ENCODE measurements at places on chromosomes 1 and 21.

DNA sequence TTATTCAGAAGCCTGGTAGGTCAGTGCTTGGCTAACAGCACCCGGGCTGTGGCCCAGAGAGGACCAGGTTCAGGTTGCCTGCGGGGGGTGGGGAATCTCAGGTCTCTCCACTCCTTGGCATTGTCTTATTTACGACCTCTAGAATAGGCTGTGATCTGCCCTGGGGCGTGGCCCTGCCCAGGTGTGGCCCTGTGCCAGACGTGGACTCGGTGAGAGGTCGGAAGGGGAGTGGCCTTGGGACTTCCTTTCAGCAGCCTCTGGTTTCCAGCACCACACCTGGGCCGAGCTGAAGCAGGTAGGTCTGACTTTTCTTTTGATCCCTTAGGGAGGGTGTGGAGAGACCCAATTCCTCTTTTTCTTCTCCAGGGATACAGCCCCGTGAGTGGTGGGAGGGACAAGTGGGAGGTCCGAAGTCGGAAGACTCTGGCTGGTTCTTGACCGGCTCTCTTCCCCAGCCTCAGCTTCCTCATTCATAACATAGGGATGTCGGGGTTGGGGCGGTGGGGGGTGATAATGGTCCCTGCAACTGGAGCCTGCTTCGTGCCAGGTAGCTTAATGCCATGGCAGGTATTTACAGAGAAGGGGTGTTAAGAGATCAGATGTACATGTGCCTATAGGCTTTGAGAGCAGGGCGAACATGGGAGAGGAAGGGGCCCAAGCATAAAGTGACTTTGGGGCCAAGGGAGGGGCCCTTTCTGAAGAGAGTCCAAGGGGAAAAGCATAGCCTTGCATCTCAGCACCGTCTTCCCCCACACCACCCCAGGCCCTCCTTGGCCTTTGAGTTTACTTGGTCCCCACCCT, 16.5 kb downstream of the ACOT11 start:
- ATAC-seq: no peak

DNA sequence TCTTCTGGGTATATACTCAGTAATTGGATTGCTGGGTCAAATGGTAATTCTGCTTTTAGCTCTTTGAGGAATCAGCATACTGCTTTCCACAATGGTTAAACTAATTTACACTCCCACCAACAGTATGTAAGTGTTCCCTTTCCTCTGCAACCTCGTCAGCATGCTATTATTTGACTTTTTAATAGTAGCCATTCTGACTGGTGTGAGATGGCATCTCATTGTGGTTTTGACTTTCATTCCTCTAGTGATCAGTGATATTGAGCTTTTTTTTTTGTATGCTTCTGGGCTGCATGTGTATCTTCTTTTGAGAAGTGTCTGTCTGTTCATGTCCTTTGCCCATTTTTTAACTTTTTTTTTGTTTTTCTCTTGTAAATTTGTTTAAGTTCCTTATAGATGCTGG, 279.4 kb downstream of the PTGER3 start:
- no peak for ATAC-seq

DNA sequence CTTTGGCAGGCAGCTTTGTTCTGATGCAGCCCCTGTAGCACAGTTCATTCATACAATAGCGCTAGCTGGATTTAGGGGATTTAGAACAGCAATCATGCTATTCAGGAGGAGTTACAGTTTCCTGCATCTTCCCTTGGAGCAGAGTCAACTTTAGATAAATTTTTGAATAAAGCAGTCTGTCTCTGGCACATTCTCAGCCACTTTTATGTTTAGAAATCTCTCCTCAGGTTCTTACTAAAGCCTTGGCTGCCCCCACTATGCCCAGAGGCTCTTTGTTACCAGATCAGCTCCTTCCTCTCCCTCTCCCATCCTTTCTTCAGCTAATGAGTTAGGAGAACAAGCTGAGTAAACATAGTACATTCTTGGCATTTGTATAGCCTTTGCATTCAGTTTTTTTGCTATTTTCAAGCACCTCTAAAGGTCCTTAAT, 17.0 kb upstream of the PIGC start:
- no peak for ATAC-seq

DNA sequence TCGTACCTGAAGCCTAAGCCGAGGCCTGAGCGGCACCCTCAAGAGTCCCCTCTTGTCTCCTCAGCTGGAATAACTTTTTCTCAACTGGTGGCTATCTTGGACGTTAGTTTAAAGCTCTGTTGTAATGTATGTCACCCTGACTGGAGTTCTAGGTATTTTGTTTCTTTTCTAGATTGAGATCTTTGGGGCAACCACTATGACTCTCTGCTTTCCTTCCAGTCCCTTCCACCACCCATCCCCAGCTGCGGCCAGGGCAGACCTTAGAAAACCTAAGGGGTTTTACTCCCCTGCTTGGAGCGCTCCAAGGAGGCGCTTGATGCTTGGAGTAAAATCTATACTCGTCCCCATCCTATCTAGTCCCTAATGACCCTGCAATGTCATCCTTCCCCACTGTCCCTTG, 74.6 kb upstream of the MRPS6 start:
- ATAC-seq: no peak

DNA sequence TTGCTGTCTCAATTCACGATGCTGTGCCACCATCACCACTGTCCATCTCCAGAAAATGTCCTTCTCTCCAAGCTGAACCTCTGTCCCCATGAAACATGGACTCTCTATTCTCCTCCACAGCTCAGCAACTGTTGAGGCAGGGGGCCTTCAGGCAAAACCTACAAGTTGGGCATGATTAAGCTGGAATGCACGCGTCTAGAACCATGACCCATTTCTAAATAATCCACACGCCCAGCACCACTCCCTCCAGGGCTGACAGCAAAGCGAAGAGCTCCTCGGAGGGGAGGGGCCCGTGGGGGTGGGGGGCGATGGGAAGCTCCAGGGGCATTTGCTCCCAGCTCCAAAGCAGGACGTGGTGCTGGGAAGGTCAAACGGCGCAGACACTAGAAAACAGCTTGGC, 3.3 kb upstream of the HES5 start:
- no peak for ATAC-seq

DNA sequence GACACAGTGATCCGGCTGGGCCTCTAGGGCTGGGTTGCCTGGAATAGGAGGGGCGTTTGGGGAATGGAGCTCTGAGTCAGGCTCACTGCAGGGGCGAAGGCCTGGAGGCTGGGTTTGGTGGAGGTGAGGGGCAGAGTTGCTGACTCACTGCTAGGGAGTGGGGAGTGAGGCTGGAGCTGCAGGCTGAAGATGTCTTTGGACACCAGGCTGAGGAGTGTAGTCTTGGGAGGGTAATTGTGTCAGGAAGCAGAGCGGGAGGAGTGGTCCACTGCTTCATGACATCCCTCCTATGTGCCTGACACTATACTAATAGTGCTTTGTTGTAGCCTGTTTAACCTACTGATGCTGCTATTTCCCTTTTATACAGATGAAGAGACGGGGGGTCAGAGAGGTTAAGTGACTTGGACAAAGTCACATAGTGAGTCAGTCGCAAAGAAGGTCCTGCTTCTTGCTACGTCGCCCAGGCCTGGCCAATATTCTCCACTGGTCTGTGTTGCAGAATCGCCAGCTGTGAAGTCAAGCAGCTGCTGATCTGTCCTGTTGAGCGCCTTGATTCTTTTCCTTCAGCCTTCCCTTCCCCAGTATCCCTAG, 13.6 kb downstream of the ACTL8 start:
- peak; percentile 85 for ATAC-seq

GRCh38 chr1:10598389-10598702, 123.6 kb downstream of the PEX14 start:
- no peak for ATAC-seq

- no peak for ATAC-seq
Observed at GRCh38 chr1:37822906-37823815, 15.2 kb upstream of the YRDC start.

GRCh38 chr1:75276385-75276784, 142.2 kb downstream of the LHX8 start:
- ATAC-seq: no peak

- ATAC-seq: no peak
Observed at GRCh38 chr1:115865704-115866380, 24.9 kb upstream of the NHLH2 start.

GRCh38 chr1:56073614-56074006, 505.8 kb downstream of the PLPP3 start:
- no peak for ATAC-seq

- no peak for ATAC-seq
Observed at GRCh38 chr1:56502700-56503245, 76.6 kb downstream of the PLPP3 start.
